ENCODE measurements at places on chromosomes 5 and 9.

GRCh38 chr9:12908895-12909294 is 134.1 kb downstream of the LURAP1L start:
- DNase-seq: no peak

DNA sequence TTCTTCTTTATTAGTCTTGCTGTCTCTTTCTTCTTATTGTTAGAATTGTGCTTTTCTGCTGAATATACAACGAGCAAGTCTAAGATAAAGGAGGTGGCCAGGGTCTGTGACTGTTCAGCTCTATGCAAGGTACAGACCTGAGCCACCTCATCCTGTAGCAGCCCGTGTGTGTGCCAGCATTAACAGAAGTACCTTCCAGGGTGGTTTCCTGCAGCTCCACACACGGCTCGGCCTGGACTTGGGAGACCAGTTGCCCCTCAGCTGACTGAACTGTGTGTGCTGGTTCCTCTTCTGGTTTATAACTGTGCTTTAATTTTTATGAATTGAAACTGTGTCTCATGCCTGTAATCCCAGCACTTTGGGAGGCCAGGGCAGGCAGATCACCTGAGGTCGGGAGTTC is 70.5 kb downstream of the FBXL7 start:
- DNase-seq: no peak

DNA sequence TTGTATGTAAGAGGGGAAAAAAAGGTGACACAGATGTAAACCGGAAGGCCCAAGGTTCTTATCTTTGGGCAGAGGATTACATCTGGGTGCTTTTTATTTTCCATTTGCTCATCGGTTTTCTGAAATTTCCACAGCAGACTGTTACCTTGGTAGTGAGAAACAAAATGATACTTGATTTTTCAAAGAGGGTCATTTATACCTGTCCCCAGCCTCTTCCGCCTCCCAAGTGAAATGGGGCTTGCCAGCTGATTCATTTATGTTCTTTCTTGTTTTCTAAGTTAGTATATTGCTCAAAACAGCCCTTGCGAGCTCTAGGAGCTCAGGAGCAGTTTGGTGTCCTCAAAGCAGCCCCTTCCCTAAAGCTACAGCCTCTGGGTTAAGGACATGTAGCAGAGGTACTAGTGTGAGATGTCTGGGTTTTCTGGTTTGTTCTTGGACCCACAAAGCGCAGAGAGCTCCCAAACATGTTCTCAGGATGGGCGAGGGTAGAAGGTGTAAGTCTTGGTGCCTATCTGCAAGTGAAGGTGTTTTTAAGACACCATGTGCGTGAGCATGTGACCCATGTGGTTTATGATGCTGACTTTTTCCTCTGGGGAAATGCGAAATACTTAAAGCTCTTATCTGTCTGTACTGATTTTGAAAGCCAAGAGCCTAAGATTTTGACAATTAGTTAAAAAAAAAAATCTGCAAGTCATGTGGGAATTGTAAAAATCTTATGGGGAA is 38.3 kb downstream of the DAPK1 start:
- no peak for DNase-seq

GRCh38 chr5:73135429-73136054 is 15.2 kb downstream of the TMEM171 start:
- DNase-seq: no peak

- DNase-seq: no peak
These were observed 28.4 kb downstream of the NEURL1B start for GRCh38 chr5:172669386-172670004.

DNA sequence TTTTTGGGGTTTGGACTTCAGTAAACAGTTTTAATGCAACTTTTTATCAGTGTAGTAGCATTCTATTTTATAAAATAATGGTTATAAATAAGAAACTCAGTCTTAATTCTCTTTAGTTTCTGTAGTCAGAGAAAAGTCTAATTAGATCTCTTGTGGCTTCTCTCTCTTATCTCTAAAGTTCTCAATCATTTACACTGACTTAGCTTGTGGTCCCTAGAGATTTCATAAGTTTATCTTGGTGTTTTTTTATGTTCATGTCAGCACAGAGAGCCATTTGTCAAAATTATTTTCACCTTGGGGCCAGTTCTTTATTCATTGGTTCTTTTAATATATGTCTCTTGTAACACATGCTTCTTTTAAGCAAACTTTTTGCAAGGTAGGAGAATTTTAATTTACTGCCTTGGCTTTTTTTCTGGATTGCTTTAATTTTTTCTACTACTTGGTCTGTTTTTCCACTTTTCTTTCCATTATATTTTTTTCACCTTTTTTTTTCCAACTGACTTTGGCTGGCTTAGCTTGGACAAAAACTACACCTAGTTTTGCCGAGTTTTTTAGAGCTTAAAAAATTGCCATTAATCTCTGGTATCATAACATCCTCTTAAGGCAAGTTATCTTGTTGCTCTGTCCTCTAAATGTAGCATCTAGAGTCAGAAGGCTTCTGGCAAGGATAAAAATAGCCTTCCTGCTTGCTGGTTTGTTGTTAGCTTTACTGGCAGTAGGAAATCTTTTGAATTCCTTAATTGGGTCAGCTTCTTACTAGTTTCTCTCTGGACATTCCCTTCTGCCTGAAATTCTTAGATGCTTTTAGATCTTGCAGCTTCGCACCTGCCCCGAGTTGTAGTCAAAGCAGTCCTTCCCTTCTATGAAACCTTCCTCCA is 35.3 kb downstream of the CPEB4 start:
- no peak for DNase-seq

DNA sequence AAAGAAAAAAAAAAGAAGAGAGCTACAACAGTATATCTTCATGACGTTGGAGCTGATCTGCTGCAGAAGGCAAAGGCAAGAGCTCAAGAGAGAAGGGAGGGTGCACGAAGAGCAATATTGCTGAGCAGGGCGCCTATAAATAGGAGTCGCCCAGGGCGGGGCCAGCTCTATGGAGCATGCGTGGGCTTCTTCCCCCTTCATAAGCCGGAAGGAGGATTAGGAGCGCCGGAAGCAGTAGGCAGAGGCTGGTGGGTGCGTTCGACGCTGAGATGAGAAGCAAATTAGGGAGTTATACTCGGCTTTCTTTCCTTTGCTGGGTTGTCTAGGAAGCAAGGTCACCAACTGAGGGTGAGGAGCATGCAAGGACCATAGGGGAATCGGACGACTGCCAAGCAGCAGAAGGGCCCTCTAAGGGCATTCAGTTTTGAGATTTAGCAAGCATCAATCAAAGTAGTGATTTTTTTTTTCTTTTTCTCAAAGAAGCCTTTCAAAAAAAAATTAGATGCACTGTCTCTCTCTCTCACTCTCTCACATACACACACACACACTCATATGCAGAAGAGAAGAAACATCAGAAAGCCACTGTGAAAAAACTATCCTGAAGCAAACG is 496.7 kb downstream of the ENC1 start:
- no peak for DNase-seq

- DNase-seq: no peak
These were observed 151.5 kb downstream of the GOLPH3 start for GRCh38 chr5:32022638-32023037.

- no peak for DNase-seq
These were observed 268.9 kb downstream of the ARHGEF28 start for GRCh38 chr5:73894860-73895259.

- DNase-seq: no peak
These were observed 111.5 kb downstream of the KDM4C start for GRCh38 chr9:6869081-6869948.

DNA sequence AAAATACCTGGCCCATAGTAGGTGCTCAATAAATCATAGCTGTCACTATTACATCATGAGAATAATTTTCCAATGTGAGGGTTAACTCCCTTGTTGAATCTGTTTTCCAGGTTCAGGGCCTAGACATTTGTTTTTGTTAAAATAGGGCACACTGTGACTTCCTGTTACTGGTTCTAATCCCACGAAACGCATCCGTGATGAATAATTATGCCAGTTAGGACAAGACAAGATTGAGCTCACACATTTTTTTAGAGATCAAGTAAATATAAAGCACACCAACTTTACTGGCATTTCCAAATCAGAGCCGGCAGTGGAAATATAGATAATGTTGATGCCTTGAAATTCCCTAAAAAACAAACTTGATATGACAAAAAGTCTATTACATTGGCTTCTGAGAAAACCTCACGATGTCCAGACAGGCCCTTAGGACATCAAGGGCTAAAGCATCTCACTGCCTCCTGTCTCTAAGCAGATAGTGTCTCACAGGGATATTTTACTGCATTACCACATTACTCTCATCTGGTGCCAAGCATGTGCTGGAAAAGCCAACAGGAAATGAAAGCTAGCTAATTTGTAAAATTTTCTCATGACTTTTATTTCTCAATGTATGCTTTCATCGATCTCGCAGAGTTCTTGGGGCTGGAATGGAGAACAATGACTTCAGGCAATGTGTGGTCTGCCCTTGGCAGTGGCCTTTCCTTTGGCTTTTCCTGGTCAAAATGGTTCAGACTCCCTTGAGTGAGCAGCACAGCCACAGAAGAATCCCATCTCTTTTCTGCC is 414.3 kb upstream of the PAPPA start:
- DNase-seq: no peak

DNA sequence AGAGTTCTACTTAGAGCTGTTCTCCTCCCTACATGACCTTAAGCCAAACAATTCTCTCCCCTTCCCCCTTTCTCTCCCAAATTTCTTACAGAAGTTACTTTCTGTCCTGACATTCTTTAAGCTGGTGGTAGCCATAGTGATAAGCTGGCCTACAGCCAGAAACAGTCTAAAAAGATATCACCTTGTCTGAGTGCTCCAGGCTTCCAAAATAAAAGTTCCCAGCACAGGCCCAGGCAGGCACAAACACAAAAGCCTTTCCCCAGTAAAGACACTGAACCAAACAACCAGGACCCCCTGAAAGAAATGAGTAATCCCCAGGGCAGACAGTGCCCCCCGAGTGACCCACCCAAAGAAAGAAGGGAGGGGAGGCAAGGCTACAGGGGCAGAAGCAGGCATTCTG is 19.2 kb downstream of the SIL1 start:
- no peak for DNase-seq

GRCh38 chr9:4464911-4465513 is 25.3 kb upstream of the SLC1A1 start:
- no peak for DNase-seq

DNA sequence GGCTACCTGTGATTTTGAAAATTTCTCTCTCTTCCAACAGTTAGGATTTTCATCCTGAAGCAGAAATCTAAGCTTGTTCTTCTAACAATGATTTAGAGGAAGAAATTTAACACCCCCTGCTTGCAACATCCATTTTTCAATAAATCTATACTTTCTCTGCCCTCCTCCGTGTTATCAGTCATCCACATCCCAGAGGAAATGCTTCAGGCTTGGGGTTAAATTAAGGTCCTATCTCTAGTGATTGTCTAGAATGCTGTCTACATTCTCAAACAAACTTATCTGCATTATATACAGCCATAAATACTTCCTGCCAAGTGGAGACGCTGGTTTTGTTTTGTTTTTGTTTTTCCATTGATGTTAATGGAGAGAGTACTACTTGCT is 371.0 kb downstream of the CSNK1G3 start:
- no peak for DNase-seq

DNA sequence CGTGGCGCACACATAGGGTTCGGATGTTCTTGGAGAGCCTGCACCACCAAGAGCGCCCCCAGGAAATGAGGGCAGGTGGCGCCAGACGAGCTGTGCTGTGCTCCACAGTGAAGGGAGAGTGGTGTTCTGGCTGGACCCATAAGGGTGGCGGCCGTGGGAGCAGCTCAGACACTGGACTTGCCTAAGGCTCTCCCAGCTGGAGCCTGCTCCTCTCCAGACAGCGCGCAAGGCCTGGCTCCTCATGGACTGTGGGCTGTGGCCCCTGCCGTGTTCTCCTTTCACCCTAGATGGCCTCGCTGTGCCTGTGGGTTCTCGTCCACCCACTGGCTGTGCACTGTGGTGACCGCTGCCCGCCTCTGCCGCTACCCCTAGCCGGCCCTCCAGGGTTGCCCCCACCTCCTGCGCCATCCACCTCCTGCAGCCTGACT is 92.9 kb downstream of the EHMT1 start:
- DNase-seq: no peak

DNA sequence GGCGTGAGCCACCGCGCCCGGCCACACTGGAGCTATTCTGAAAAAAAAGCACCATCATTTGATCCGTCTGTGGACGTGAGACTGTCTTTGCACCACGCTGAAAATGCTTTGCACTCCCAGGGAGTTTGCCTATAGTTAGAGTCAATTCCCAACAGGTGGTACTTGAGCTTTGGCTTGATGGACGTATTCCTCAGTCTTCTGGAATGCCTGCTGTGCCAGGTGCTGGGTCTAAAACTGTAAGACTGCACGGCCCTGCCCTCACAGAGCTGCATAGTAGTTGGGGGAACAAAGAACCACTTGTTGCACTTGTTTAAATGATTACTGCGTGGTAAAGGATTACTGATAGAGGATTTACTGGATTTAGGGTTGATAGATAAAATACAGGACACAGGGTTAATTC is 3.4 kb upstream of the CCNO start:
- DNase-seq: no peak

- no peak for DNase-seq
These were observed 85.3 kb upstream of the ADRB2 start for GRCh38 chr5:148740966-148741742.

- DNase-seq: no peak
These were observed 82.7 kb downstream of the DROSHA start for GRCh38 chr5:31449174-31449573.

DNA sequence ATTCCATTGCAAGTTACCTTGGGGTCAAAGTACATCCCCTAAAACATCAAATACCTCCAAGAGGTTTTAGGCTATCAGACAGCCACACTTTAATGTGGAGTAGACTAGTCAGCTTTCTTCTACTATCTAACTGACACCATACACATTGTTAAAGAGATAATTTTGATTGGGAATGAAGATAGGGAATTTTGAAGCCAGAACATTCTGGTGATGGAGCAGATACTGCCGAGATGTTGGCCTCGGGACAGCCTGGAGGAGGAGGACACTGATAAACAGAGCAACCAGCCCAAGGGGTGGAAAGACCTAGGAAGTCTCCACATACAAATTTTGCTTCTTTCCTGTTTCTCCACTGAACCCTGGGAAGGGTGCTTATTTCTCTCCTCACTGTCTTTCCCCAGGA is 14.9 kb downstream of the TJP2 start:
- DNase-seq: no peak

GRCh38 chr9:16726029-16726428 is 144.4 kb downstream of the BNC2 start:
- no peak for DNase-seq

DNA sequence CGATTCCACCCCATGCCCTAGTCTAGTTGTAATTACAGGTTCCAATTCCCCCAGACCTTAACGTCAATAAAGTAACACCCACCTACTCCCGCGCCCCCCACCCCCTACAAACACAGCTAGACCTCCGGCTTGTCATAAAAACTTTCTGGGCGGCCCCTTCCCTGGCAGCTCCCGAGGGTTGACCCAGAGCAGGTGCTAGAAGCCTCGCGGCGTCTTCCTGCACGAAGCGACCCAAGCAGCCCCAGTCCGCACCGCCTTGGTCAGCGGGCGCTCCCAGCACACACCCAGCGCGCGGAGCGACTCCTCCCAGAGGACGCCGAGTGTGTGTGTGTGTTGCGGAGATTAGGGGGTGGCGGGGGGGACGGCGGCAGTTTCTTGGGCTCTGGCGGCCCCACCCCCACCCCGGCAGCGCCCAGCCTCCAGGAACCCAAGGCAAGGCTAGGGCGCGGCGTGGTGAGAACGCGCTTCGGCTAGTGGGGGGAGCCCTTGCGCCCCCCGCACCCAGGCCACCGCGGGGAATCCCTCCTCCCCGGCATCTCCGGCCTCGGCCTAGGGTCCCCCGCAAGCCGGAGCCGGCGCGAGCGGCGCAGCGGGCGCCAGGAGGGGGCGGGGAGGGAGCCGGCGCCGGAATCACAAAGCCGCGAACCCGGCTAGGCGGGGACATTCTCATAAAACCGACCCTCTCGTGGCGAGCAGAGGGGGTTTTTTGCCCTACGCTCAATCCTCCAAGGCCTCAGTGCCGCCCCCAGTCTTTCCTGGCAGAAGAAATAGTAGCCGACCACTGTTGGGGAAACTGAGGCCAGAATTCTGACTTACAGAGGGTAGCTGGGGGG is 2.2 kb downstream of the PCDH1 start:
- no peak for DNase-seq

Measured in NCI-H1930 (cell line).